EL (cell line): ENCODE measurements at places on chromosomes 2 and 18.

- peak; percentile 39 for DNase-seq
Observed at GRCh38 chr2:54468673-54469072, 12.5 kb downstream of the SPTBN1 start.

DNA sequence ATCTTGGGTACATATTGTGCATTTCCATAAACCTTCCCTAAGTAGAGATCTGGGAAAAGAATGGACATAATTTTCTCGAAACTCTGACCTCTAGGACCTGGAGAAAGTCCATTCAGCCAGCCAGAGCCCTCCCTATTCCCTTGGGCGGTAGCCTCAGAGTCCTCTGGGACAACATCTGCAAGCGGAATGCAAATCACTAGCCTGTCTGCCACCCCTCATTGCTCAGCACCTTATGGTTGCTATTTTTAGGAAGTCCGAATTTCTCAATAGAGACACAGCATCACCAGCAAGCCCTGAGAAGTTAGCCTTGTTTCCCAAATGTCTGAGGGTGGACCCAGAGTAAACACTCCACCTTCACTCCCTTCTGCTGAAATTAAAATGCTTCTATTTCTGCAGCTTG, 17.6 kb upstream of the CD28 start:
- peak; percentile 75 for DNase-seq

DNA sequence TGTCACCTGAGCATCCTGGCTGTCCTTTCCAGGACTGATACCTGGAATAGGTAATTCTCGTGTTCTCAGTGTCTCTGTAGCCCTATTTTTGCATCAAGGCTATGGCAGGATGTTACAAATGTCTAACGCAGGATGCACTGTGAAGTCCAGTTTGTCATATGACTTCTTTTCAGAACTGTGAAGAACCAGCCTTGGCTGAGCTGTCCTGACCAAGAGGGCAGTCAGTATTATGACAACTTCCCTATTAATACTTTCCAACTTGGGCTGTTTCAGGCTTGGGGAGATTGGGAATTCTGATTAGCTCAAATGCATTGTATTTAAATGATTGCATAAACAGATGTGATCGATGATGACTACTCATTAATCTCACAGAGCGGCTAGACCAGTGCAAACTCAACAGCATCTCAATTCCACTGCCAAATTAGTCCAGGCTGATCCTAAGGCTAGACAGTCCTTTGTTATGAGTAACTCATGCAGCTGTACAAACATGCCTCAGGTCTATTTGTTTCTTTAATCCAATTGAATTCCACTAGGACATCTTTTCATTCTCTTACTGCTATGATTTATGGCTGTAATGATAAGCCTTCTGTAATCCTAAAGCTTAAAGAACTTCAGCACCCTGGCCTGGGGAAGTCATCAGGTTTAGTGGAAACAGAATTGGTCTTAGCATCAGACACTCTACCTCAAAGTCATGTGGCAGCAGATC, 331.6 kb downstream of the KCNS3 start:
- DNase-seq: peak; percentile 89

DNA sequence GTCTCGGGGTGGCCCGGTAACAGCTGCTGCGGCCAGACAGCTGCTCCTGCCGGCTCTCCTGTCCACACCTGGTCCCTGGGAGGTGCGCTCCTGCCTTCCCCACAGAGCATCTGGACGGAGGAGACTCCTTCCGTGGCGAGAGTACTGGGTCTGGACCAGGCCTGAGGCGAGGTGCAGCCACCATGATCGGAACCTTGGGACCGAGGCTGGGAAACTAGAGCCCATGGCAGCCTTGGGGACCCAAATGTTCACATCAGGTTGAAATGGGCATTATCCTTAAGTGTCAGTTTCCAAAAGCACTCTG, 628 bp downstream of the GIGYF2 start:
- DNase-seq: no peak

DNA sequence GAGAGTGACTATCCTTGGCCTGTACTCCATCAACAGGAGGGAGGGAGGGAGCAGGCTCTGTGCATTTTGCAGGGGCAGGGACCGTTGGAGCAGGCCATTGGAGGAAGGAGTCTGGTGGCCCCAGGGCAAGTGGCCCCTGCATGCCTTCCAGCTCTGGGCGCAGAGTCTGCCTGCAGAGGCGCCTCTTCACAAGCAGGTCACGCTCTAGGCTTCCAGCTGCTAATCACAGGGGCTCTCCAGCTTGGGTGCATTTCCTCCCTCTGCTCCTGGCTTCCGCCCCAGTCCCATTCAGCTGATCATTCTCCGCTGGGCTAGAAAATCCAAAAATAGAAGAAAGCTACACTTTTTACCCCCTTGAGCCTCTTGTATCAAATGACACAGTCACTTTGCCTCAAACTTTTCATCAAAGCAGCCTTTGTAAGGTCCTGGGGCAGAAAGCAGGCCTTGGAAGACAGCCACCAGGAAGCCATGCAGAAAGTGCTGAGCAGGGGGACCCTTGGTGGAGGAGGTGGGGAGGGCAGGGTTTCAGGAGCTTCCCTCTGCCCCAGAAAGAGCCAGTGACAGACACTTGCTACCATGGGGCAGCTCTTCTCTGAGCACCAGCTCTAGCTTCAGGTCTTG, 11.3 kb downstream of the TMEM247 start:
- DNase-seq: no peak

DNA sequence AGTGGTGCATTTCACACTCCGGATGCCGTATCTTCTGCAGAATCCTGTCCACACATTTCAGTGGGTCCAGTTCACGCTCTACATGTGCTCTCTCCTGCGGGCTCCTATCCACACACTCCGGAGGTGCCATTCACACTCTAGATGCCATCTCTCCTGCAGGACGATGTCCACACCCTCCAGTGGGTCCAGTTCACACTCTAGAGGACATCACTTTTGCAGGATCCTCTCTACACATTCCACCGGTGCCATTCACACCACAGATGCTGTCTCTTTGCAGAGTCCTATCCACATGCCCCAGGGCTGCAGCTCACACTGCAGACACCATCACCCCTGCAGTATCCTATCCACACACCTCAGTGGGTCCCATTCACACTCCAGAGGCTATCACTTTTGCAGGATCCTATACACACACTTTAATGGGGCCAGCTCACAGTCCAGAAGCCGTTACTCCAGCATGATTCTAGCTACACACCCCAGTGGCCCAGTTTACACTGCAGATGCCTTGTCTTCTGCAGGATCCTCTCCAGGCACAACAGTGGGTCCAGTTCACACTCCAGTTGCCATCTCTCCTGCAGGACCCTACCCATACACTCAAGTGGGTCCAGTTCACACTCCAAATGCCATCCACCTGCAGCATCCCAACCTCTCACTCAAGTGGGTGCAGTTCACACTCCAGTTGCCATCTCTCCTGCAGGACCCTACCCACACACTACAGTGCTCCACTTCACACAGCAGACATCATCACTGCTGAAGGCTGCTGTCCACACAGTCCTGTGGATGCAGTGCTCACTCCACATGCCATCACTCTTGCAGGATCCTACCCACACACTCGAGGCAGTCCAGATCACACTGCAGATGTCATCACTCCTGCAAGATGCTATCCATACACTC, 2.1 kb upstream of the PXDN start:
- no peak for DNase-seq

- peak; percentile 94 for DNase-seq
Observed at GRCh38 chr2:121400201-121400600, 115.2 kb upstream of the TFCP2L1 start.

DNA sequence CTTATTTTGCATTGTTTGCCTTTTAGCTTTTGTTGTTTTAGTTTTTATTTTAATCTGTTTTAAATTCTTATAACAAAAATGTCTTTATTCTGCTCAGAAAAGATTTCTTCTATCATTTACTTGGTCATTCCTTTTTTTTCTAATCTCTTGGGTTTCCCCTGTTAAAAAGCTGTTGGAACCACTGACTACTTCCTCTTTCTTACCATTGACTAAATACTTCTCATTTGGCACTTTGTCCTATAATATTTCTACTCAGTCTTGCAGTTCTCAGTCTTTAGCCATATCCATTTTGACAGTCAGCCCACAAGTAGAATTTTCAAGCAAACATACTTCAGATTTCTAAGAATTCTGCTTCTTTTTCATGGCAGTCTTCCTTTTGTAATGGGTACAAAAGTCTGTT, 567.2 kb downstream of the SATB2 start:
- DNase-seq: no peak

DNA sequence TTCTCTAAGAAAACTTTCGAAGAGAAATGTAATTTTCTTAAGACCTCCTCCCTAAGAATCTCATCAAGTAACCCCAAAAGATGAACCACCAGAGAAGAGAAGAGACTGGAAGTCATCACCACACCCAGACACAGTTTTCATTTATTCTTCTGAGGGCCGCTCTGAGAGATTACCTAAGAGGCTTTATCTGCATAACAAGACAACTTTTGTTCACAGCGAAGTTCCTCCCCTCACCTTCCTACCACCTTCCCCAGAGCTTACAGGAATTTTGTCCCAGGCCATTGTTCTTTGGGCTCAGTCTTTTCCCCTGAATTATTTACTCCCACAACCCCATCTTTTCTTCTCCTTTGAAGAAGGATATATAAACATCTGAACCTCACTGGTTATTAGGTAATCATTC, 92.8 kb downstream of the AKAIN1 start:
- no peak for DNase-seq

GRCh38 chr2:28403370-28403956, 10.8 kb downstream of the FOSL2 start:
- no peak for DNase-seq

DNA sequence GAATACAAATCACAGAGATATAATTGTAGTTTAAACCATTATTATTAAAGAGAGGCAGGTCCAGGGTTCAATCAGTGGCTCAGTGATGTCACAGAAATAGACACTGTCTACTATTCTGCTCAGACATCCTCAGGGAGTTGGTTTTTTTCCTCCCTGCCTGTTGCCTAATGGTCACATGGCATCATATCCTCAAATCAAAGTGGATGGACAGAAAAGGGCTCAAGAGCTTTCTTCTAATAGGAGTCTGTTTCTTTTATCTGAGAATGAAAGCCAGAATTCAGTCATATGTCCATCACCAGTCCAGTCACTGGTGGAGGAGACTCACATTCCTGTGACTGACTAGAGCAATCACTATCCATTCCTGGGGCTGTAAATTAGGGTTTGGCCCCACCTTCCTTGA, 27.9 kb upstream of the EPC2 start:
- DNase-seq: no peak

DNA sequence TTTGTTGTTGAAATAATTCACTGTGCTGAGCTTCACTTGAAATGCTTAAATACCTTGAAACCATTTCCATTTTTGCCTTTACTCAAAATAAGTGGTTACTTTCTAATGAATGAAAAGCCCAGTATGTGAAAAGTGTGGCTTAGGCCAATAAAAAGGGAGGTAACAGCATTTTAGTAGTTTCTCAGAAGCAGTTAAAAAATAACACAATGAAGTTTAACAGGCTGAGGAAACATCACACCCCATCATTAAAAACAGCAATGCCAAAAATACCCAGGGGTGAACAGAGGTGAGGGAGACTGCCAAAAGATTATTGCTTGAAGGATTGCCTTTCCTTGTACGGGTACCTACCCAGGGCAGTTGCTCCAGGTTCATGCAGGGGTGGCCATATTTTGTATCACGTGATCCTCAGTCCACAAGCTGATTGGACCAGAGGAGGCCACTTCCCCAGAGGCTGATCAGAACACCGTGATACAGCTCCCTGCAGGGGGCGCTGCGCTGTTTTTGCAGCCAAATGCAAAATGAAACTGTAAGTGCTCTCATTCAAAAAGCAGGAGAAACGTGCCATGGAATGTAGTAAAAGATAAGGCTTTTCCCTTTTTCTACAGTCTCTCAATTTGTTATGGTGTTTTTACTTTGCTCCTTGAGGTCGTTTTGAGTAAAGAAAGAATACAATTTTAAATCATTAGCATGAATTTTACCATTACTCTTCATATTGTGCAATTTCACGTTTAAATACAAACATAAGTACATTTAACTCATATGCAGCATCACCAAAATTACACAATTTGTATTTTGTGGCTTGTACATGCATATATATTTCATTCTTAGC, 70.2 kb upstream of the SH3BP4 start:
- peak; percentile 94 for DNase-seq

DNA sequence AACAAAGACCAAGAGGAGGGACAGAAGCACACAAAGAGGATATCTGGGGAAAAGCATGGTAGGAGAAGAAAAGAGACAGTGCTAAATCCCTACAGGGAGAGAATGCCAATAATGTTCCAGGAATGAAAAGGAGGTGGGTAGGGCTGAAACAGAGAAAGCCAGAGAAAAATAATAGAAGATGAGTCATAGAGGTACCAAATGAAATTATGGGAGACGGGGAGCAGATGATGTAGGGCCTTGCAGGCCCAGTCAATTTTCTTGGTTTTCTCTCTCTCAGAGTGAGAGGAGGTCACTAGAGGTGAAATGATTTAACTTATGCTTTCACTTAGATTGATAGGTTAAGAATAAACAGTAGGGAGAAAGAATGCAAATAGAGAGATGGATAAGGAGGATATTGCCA, 61.5 kb downstream of the RPRM start:
- DNase-seq: no peak
